Activated T-helper 1 cell treated with Interleukin-2 at 50 U/mL for 16 hours (primary cell): ENCODE measurements at places on chromosomes 7 and 10.

GRCh38 chr10:12981570-12981969 lies 19.9 kb downstream of the CCDC3 start:
- DNase-seq = no peak

GRCh38 chr7:132255898-132256297 lies 320.4 kb downstream of the PLXNA4 start:
- no peak for DNase-seq

- DNase-seq = no peak
These were observed 455.3 kb downstream of the REEP3 start for GRCh38 chr10:63976538-63976937.

DNA sequence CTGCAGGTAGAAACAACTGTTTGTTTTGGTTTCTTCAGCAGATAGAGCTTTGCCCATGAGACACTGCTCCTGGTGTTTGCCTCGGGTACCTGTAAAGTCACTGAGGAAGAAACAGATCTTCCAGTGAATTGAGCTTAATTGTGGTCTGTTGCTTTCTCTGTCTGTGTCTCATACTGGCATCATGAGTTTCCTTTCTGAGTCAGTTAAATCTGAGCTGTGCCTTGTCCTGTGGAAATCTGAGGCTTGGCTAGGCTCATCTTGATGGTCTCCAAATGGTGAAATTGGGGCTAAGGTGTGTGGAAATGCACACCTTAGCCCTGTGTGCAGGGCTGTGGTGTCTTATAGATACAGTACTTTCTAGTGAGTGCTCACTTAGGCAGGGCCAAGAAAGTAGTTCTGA lies 67.4 kb downstream of the GBF1 start:
- DNase-seq = no peak

DNA sequence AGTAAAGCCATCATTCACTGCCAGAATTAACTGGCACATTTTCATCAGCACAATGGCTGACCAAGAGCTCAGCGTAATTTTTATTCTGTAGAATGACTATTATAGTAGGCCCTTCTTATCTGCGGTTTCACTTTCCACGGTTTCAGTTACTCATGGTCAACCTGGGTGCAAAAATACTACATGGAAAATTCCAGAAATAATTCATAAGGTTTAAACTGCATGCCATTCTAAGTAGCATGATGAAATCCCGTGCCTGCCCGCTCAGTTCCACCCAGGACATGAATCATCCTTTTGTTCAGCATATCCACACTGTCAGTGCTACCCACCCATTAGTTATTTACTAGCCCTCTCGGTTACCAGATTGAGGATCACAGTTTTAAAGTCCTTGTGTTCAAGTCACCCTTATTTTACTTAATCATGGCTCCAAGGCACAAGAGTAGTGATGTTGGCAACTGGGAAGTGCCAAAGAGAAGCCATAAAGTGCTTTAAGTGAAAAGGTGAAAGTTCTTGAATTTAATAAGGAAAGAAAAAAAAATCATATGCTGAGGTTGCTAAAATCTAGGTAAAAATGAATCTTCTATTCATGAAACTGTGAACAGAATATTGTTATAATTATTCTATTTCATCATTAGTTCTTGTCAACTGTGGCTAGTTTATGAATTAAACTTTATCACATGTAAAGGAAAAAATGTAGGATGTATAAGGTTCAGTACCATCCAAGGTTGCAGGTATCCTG lies 204.9 kb downstream of the DOCK4 start:
- DNase-seq = no peak

GRCh38 chr7:99557196-99557607 lies 1.2 kb upstream of the ZNF655 start:
- DNase-seq = no peak

DNA sequence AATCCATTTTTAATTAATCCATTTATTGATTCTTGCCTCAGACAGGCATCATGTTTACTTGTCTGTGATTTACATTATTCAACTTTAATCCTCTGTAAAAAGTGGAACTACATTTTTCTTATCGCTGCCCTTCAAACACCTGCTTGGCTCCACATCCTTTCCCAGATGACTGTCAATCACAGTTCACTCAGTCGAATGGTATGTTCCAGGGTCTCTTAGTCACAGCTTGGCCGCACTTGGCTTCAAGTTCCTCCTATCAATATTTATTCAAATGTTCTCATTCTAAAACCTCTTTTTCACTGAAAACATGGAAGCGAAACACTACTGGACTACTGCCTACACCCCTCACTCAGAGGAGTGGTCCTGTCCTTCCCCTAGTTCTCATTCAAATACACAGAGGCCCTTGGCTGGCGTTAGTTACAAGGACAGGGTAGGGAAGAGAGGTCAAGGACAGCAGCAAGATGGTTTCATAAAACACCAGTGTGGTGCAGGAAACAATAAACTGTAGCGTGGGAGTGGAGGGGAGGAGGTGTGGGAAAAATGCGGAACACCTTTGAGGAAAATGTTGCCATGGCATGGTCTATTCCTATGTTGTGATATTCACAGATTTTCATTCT lies 143.2 kb downstream of the USP6NL start:
- DNase-seq = no peak

- DNase-seq = no peak
These were observed 30.2 kb downstream of the UNC5B start for GRCh38 chr10:71242622-71243009.

DNA sequence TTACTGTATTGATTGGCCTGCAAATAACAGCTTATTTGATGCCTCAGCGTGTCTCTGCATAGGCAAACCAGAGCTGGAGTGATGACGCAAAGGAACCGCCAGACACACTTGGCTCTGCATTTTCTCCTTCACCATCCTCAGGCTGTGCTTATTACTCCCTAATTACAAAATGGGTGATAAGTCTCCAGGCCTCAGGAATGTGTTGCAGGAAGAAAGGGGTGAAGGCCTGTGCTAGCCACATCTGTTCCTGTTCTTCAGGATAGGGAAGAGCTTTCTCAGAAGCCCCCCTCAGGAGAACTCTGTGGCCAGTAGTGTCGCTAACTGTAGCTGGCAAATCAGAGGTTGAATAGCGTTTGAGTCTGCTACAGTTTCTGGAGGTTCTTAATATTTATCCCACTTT lies 5.1 kb downstream of the TDRD1 start:
- DNase-seq = no peak

DNA sequence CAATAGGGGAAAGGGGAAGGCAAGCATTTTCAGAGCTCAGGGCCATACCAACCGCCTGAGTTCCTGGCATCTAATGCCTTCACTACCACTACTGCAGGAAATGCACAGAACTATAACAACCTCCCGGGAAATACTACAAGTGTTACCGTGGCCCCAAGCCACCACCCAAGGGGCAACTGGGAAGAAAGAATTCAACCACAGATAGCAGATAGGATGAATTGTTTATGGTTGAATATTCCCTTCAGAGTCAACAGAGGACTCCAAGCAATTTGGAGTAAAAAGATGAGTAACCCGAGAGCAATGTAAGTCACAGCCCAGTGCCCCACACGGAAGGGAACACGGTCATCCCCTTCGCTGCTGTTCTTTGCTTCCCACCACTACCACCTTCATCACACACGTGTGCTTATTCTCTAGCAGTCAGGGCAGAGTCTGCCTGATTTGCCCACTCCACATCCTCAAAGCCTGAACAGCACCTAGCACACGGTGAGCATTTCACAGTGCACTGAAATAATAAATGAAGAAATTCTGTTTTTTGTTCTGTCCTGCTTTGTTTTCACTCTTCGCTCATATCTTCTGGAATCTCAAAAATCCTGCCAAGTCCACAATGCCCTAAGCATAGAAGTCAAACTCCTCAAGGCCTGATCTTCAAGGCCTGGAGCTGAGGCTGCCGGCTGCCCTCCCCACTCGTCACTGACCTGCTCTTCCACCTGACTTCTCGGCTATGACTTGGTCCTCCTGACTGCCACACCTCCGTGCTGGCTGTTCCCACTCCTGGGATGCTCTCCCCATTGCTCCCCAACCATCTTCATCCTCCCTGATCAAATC lies 221.1 kb downstream of the KCNMA1 start:
- DNase-seq = no peak
